Mesenchymal stem cell (in vitro differentiated cells and primary cell): ENCODE measurements at places on chromosomes 3 and 15.

DNA sequence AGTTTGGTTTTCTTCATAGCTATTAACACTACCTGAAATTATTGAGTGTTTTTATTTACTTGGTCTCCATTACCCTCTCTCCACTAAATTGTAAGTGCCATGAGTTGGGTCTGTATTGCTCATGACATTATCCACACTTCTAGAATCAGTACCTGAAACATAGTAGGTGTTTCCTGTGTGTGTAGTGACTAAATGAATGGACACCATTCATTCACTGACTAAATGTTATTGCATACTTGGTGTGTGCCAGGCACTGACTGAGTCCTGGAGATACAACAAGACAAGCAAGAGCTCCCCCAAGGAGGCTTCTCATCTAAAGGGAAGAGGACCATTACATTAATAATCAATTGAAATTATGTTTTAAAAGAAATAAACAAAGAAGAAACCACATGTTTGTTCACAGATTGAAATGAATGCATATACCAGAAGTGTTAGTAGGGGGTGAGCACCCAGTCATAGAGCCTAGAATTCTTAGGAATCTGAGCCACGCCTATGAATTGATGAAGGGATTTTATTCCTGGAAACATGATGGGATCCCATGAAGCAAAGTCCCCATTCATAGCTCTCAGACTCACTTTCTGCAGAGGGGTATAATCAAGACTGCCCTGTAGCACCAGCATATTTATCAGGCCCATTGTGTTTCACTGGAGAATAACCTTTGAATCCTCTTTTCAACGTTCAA is 31.7 kb upstream of the ATOSA start:
- DNase-seq, result no peak

- no peak for DNase-seq
These were observed 115.2 kb upstream of the SLC6A11 start for GRCh38 chr3:10700821-10701220.

DNA sequence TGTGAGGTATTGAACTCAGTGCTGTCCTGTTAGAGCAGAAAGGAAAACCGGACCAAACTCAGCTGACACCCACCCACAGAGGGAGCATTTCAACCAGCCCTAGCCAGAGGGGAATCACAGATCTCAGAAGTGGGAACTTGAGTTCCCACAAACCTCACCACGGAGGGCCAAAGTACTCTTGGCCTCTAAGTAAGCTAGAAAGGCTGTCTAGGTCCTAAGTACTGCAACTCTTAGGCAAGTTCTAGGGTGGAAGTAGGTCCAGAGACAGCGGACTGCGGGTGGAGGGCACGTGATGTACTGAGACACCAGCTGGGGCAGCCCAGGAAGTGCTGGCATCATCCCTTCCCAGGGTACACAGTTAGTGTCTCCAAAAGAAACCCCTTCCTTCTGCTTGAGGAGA is 34.1 kb downstream of the EOMES start:
- DNase-seq, result no peak

GRCh38 chr3:25044762-25045710 is 383.0 kb upstream of the RARB start:
- peak; percentile 24 for DNase-seq

GRCh38 chr15:70875001-70875782 is 17.0 kb downstream of the THAP10 start:
- peak; percentile 52 for DNase-seq

- DNase-seq, result peak; percentile 75
These were observed 3.9 kb downstream of the TMIE start for GRCh38 chr3:46705022-46705530.

DNA sequence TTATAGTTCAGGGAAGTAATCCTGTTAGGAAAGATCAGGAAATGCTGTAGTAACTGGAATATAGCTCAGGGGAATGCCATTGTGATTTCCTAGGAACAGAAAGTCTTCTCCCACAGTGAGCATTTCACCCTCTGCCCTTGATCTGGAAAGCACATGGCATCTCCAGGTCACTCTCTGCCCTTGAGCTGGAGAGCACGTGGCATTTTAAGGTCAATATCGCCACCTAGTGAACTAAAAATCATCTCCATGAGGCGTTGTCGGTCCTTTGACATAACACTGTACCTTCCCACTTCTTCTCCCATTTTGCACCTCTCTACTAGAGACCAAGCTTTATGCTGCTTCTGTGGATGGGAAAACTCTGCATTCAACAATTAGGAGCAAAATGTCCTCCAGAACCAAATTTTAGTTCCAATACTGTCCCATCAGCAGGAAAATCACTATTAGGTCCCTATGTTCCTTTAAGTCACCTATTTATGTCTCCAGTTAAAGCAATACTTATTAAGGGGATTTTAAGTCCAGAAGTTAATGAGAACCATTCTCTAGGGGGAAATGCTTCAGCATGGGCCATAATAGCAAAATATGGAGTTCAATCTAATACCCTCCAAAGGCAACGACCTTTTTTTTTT is 54.7 kb upstream of the GK5 start:
- DNase-seq, result peak; percentile 79

DNA sequence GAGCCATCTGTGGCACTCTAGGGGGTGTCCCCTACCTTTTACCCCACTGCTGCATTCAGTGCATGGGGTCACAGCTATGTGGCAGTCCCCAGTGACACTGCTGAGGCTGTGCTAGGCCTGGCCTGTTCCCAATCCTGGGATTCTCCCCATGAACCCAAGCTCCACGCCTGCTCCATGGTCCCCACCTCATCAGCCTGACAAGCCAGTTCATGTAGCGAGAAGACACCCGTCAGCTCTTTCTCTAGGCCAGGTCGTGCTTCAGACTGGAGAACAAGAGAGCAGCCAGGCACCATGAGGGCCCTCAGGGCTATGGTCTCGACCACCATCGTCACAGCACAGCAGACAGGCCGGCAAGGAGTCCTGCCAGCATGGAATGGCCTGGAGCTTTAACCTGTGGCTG is 72.8 kb upstream of the PRR20G start:
- DNase-seq, result no peak

DNA sequence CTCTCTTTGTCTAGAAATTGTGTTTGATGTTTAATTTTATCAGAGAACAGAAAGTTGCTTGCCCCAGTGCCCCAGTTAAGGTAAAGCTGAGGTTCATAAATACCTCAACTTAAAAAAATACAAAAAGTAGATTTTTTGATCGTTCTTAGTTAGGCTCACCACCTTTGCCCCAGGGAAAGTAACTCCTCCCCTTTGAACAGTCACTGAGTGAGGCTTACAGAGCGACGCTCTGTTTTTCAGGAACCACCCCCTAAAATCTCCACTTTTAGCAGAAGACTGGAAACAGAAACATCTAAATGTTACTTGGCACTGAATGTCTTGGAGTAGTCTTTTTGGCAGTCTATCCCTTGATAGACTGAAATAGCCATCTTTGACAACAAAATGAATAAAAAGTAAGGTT is 24.9 kb downstream of the BLM start:
- DNase-seq, result no peak

- no peak for DNase-seq
These were observed 5.7 kb downstream of the ESYT3 start for GRCh38 chr3:138440121-138440521.

- DNase-seq, result no peak
These were observed 7.1 kb downstream of the CLK3 start for GRCh38 chr15:74622758-74623157.

GRCh38 chr15:69462030-69462492 is 9.4 kb downstream of the RPLP1 start:
- DNase-seq, result no peak

- no peak for DNase-seq
These were observed 53.2 kb upstream of the FNDC3B start for GRCh38 chr3:171986176-171986575.

DNA sequence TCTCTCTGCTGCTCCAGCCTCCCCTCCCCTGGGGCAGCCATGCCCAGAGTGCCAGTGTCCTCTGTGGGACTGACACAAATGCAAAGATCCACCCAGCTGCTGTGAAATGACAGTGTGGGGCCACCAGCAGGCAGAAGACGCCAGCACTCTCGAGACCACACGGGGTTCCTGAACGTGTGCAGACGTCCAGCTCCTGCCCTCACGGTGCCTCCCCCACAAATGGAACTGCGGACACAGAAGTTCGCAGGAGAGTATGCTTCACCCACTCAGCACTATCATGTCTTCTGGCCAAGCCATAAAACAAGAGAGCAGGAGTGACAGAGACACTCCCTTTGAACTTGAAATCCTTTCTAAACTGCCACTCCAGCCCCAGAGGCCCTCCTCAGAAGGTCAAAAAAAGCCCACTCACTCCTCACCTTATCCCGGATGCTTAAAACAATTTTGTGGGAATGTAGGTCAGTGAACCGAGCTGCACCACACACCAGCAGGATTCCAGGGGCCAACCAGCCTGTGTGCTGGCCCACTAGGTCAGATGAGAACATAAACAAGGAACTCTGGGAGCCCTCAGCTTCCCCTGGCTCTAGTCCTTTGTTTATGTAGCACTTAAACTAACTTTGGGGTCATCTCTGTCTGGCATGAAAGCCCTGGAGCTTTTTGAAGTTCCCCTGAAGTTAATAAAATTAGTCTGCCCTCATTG is 112.6 kb downstream of the DNAJB8 start:
- peak; percentile 87 for DNase-seq

DNA sequence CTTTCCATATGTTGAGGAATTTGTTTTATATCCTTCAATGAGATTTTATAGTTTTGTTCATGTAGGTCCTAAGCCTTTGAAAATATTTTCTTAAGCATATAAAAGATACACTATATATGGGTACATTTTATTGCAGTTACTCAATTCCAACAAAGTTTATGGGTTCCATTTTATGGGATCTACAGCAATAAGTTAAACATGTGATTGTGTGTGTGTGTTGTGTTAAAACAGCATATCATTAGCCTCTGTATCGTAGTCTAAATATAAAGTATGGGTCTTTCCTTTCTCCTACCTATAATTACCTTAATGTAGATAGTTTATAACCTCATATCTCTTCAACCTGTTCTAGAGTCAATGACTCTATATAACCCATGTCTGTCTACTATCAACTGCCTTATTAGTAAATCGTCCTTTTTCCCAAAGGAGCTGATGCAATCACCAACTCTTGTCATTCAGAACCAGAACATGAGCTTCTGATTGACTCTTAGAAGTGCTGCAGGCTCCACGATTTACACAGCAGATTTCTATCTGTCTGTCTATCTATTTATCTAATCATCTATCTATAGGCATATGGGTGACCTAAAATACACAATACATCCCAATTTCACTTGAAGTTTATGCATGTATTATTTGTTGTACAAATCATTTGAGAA is 512.6 kb upstream of the CBLB start:
- no peak for DNase-seq
